ENCODE measurements at places on chromosomes 5 and 9.

GRCh38 chr9:120921661-120922181 lies 4.9 kb downstream of the TRAF1 start:
- DNase-seq = no peak

- DNase-seq = no peak
These were observed 265.7 kb upstream of the KLF4 start for GRCh38 chr9:107755246-107755645.

- DNase-seq = no peak
These were observed 88.1 kb downstream of the PAX5 start for GRCh38 chr9:36945999-36946398.

- DNase-seq = no peak
These were observed 44.3 kb downstream of the SH3RF2 start for GRCh38 chr5:145980718-145981117.

DNA sequence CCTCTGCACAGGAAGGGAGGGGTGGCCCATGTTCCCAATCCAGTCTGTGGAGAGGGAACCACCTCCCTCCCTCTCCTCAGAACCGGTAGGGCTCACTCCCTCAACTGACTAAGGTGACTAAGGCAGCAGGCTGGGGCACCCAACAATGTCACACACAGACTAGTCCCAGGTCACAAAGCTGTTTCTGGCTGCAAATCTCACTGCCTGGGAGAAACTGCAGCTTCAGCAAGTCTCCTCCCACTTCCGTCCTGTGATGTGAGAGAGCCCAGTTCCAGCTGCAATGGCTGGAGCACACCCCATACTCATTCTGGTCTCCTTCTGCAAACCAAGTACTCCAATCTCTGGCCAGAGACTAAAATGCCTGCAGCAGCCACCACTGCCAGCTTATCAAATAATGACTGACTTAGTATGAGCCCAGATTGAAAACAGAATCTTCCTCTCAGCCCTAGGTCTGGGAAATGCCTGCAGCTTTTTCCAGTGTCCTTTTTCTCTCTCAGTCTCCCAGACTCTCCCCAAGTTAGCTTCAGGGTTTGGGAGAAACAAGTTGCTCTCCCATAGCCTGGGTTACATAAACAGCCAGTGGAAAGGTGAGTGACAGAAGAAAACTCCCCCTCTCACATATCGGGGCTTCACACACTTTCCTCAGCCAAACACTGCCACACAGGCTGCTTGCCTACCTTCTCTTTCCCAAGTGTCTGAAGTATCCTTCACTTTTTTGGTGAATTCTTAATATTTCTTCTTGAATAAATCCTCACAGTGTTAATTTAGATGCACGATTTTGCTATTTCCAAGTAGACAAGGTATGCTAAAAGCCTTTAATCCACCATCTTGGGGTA lies 247.4 kb upstream of the RASA1 start:
- no peak for DNase-seq

DNA sequence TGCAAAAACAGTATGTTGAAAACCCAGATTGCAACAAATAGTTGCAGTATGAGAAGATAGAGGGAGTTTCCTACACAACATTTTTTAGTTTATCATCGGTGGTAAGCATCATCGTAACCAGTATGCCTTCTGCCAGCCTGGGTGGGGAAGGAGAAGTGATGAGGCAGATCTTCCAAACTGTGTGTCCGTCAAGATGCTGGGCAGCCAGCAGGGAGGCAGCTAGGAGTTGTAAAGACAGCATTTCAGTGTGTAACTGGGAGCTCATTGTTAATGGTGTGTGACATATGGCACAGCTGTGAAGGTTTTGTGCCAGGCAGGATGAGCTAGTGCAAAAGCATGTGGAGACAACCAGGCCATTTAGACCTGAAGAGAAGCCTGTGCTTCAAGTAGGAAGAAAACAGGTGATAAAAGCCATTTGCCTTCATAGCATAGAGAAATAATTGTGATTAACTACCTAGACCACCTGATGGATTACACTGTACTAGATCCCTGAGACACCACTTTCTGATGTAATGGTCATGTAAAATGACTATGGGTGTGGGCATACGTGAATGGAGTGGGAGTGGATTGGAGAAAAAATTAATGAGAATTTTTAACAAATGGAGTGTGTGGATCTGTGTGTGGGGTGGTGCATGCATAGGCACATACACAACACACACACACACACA lies 347.0 kb upstream of the ADAMTSL1 start:
- no peak for DNase-seq

DNA sequence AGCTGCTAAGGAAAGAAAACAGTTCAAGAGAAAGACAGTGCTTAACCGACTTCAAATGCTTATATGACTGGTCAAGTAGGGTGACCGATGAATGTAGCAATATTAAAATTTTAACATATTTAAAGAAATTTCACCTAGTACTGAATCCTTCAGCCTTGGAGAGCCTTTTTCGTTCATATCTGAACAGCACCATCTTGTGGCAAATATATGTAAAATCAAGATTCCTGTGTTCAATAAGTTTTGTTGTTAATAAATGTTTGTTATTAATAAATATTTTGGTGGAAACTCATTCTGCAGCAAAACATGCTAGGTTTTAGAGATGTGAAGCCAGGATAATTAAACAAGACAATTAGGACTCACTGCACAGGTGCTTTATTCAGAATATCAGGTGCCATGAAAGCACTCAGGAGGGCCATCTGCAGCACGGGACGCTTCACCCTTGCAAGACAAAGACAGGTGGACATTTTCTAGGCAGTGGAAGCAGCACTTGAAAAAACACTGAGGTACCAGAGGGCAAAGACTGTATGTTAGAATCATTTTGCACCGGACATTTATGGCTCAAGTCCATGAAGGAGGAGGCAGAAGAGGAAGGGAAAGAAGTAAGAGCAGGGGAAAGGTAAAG lies 15.6 kb downstream of the TICAM2 start:
- no peak for DNase-seq

DNA sequence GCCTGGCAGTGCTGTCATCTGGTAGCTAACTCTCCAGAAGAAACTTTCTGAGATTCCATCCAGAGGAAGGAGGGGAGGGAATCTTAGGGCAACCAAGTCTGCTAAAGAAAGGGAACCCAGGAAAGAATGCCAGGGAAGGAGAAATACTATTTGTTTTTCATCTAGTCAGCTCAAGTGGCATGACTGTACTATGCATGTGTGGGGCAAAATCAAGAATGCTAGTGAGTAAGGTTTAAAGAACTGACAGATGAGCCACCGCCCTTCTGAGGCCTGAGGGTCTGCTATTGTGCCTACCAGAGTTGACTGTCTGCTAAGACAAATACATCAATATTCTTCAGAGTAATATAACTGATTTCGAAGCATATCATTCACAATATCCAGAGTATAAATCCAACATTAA lies 204.2 kb downstream of the SLC12A2 start:
- DNase-seq = no peak

All from T-helper 9 cell (primary cell).